ENCODE measurements at places on chromosomes 5 and 9.

GRCh38 chr5:137283801-137284200 lies 215.3 kb downstream of the SPOCK1 start:
- no peak overlapping the region for H3K27ac ChIP-seq
- DNase-seq, result no peak
- H3K36me3 ChIP-seq, result no peaks in the 10 kb centered on the region
- H3K4me3 ChIP-seq, result no peak overlapping the region

DNA sequence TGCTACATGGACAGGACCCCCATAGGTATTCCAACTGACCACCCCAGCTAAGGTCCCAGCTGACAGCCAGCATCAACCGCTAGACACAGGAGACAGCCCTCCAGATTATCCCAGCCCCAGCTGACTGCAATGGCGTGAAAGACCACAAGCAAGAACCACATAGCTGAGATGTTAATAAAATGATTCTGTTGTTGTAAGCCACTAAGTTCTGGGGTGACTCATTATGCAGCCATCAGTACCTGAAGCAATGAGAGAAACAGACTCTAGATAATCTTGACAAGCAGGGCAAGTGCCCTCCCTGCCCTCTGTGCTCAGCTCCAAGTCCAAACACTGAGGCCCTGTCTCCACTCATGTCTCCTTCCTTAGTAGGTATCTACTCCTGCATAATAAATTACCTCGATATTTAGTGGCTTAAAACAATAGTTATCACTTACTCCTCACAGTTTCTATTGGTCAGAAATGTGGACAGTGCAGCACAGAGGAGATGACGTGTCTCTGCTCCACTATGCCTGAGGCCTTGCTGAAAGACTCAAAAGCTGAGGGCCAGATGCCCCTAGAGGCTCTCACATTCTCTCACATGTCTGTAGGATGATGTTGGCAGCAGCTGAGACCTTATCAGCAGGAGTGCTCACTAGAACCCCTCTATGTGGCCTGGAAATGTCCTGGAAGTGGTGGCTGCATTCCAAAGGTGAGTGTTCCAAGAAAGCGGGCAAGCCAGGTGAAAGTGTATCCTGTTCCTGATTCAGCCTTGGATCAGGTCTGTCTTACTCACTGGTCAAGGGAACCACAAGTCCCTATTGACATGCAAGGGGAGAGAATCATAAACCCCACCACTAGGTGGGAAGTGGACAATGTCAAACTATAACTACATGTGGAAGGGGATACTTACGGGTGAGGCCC lies 2.5 kb downstream of the MGAT1 start:
- H3K27ac ChIP-seq, result no peak overlapping the region
- no peaks in the 10 kb centered on the region for H3K27me3 ChIP-seq
- H3K4me3 ChIP-seq, result peak overlapping the region; percentile 47

GRCh38 chr9:126617823-126618165 lies 4.1 kb downstream of the LMX1B start:
- peaks cover 7% of the 10 kb centered on the region for H3K4me1 ChIP-seq
- peaks cover 23% of the 10 kb centered on the region for H3K27me3 ChIP-seq
- H3K36me3 ChIP-seq, result no peaks in the 10 kb centered on the region
- DNase-seq, result no peak

- no peak for DNase-seq
- H3K36me3 ChIP-seq, result peaks cover 32% of the 10 kb centered on the region
- no peak overlapping the region for H3K4me3 ChIP-seq
- peaks cover 13% of the 10 kb centered on the region for H3K4me1 ChIP-seq
- H3K27ac ChIP-seq, result no peak overlapping the region
- no peaks in the 10 kb centered on the region for H3K27me3 ChIP-seq
Measured at GRCh38 chr9:37542895-37543294, 33.3 kb downstream of the FBXO10 start.

GRCh38 chr9:122263699-122264349 lies 816 bp downstream of the RBM18 start:
- H3K27me3 ChIP-seq, result no peaks in the 10 kb centered on the region
- DNase-seq, result no peak
- peak overlapping the region; percentile 98 for H3K27ac ChIP-seq
- peaks cover 28% of the 10 kb centered on the region for H3K4me1 ChIP-seq

DNA sequence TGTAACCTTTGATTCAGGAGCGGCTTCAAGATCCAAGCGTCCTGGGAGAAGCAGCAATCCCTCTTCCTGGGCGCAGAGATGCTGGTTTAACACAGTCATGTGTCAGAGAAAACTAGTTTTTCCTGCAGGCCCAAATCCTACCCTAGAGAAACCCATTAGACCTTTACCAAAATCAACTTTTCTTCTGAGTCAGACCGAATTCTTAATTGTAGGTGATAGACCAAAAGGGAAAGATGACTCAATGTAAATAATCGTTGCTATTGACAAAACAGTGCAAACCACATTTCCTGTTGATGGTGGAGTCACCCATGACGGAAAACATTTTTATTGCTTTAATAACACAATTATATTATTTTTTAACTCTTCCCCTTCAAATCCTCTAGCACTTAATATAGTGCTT lies 40.1 kb downstream of the SLC1A1 start:
- no peaks in the 10 kb centered on the region for H3K36me3 ChIP-seq
- no peak overlapping the region for H3K27ac ChIP-seq
- no peak for DNase-seq
- H3K27me3 ChIP-seq, result peaks cover 7% of the 10 kb centered on the region
- no peaks in the 10 kb centered on the region for H3K4me1 ChIP-seq

DNA sequence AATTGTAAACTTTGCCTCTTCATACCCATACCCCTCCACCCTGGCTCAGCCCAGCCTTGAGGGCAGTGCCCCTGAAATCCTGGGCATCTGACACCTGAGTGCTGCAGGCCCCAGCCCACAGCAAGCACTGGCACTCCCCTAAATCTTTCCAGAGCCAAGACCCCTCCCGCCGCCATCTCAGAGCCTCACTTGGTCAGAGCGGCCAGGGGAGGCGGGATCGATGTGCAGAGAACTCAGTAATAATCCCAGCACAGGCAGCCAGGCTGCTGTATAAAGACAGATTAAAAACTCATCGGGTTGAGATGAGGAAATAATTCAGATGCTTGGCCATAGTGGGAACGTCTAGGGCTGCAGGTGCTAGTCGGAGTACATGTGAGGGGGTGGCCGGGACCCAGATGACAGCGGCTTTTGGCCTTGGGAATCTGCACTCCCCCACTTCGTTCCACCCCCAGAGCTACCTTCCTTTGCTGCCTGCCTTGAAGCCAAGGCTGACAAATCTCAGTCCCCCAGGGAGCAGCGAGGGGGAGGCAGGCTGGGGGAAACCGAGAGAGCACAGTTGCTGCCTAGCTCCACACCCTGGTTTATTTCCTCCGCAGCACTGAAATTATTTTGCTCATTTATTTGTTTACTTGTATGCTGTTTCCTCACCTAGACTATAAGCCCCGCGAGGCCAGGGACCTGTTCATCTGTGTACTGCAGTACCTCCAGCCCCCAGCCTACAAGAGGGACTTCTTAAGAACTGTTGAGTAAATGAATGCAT lies 19.5 kb upstream of the ARAP3 start:
- DNase-seq, result no peak
- peak overlapping the region; percentile 22 for H3K27ac ChIP-seq
- no peaks in the 10 kb centered on the region for H3K36me3 ChIP-seq
- peaks cover 10% of the 10 kb centered on the region for H3K4me1 ChIP-seq
- H3K27me3 ChIP-seq, result peaks cover 40% of the 10 kb centered on the region

GRCh38 chr5:6471252-6471651 lies 22.6 kb downstream of the UBE2QL1 start:
- peaks cover 13% of the 10 kb centered on the region for H3K27me3 ChIP-seq
- DNase-seq, result no peak
- no peaks in the 10 kb centered on the region for H3K4me1 ChIP-seq
- H3K27ac ChIP-seq, result no peak overlapping the region

DNA sequence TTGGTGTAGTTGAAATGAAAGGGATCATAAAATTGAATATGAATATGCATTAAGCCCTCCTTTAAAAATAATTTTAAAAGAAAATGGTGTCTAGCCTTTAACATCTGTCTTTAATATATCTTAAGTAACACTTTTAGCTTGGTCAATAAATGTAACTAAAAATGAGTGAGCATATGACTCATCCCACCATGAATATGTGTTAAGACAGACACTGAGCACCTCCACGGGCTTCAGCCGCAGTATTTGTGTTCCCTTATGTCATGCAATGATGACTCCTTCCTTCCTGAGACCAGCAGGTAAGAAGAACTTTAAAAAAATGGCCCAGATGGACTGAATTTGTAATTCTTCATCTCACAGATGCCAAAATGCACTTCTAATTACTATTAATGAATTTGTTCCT lies 563.2 kb downstream of the NR2F1-AS1 start:
- H3K27me3 ChIP-seq, result no peaks in the 10 kb centered on the region
- no peaks in the 10 kb centered on the region for H3K36me3 ChIP-seq

DNA sequence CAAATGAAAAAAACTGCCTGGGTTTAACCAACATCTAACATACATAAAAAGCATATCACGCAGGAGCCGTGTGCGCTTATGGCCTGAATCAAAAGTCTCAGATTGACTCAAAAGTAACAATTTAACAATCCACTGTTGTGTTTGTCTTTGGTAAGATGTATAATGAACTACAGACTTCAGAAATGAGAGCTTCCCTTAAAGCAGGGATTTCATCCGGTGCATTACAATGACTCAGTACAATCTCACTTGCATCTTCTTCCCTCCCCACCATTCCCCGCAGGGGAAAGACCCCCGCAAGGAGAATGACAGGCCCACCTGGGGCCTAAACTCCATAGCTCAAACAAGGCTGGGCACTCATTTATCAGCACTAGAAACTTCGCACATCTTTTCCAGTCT lies 1.4 kb downstream of the ZFR start:
- peaks cover 4% of the 10 kb centered on the region for H3K36me3 ChIP-seq
- H3K27me3 ChIP-seq, result no peaks in the 10 kb centered on the region
- no peak for DNase-seq
- H3K4me3 ChIP-seq, result peak overlapping the region; percentile 93
- peaks cover 34% of the 10 kb centered on the region for H3K4me1 ChIP-seq

DNA sequence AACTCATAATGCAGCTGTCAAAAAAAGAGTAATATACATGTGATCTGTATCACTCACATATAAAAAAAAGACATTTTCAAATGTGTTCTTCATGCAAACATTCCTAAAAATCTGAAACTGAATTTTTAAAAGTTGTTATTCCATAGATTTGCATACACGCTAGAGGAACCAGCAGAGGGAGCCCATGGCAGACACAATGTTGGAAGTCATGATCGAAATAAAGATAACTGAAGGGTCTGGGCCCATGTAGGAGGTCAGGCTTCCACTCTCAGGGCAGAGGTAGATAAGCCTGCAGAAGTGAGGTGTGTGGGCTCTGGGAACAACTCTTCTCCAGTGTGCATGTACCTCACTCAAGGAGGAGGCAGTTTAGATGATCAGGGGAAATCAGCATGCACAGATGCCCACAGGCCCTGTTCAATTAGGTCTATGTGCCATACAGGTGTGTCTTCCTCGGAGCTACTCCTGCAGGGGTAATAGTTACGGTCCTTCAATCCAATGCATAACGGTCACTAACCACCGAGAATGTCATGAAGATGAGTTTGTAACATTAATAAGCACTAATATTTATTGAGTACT lies 208.6 kb downstream of the EPB41L4A start:
- H3K36me3 ChIP-seq, result no peaks in the 10 kb centered on the region
- H3K4me3 ChIP-seq, result no peak overlapping the region
- no peak overlapping the region for H3K27ac ChIP-seq
- no peaks in the 10 kb centered on the region for H3K4me1 ChIP-seq
- peaks cover 12% of the 10 kb centered on the region for H3K27me3 ChIP-seq

GRCh38 chr5:170290498-170290897 lies 7.1 kb downstream of the LCP2 start:
- peaks cover 24% of the 10 kb centered on the region for H3K36me3 ChIP-seq
- no peak for DNase-seq
- H3K4me3 ChIP-seq, result no peak overlapping the region
- H3K27me3 ChIP-seq, result peaks cover 6% of the 10 kb centered on the region
- peaks cover 39% of the 10 kb centered on the region for H3K4me1 ChIP-seq
- H3K27ac ChIP-seq, result no peak overlapping the region

GRCh38 chr9:110599468-110599867 lies 19.9 kb upstream of the SVEP1 start:
- H3K4me1 ChIP-seq, result no peaks in the 10 kb centered on the region
- peaks cover 7% of the 10 kb centered on the region for H3K27me3 ChIP-seq
- no peak overlapping the region for H3K4me3 ChIP-seq
- H3K27ac ChIP-seq, result no peak overlapping the region
- no peaks in the 10 kb centered on the region for H3K36me3 ChIP-seq

- no peak for DNase-seq
- peaks cover 29% of the 10 kb centered on the region for H3K27me3 ChIP-seq
- no peak overlapping the region for H3K27ac ChIP-seq
- H3K36me3 ChIP-seq, result no peaks in the 10 kb centered on the region
- H3K4me3 ChIP-seq, result no peak overlapping the region
Measured at GRCh38 chr5:176697267-176697933, 50.1 kb downstream of the TSPAN17 start.

GRCh38 chr9:95206143-95206542 lies 111.4 kb downstream of the FANCC start:
- DNase-seq, result no peak
- no peak overlapping the region for H3K4me3 ChIP-seq
- peaks cover 1% of the 10 kb centered on the region for H3K36me3 ChIP-seq
- H3K4me1 ChIP-seq, result no peaks in the 10 kb centered on the region

All from memory B cell (primary cell).